ENCODE measurements at places on chromosomes 13 and 19.
A peak's percentile ranks its signal among the peaks of the same experiment; 100 is the strongest.

DNA sequence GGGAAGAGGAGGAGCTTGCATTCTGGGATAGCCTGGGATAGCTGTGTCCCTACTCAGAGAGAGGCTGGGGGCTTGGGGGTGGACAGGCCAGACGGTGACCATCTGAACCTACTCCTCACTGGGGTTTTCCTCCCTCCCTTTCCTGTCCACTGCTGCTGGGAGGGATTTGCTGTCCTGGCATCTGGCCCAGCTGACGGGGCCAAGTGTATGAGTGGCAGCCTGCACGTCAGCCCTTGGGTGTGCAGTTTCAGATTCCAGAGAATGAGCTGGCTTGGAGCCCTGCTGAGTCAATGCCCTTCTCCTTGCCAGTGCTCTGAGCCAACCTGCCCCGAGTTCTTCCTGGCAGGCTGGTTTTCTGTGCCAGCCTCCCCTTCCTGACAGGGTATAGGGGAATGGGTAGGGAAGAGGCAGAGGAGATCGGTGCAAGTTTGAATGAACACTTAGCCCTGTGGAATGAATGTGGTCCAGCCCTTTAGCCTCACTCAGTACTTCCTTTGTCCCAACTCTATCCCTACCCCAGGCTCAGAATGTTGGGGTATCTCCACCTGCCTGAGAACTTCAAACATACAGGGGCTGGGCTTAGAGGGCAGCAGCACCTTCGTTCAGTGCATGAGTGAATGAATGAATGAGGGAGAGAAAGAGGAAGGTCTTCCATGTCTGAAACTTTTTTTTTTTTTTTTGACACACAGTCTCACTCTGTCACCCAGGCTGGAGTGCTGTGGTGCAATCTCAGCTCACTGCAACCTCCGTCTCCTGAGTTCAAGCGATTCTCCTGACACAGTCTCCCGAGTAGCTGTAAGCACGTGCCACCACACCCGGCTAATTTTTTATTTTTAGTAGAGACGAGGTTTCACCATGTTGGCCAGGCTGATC, 1.8 kb upstream of the ANGPTL4 start:
- DNase-seq = no peak

DNA sequence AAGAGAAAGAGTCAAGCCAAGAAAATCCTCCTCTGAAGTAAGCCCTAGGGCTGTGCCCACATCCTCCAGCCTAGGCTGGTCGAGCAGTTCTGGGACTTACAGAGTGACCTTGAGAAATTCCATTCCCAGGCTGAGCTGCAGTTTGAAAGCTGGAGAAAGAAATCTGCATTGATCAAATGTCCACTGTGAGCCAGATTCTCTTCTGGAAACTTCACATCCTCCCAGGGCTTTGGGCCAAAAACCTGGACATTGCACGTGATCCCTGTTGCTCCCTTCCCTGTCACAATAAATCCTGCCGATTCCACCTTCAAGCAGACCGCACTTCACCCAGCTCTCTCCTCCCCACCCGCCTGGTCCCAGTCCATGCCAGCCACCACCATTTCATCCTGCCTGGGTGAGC, 15.7 kb downstream of the TMEM143 start:
- DNase-seq = no peak

DNA sequence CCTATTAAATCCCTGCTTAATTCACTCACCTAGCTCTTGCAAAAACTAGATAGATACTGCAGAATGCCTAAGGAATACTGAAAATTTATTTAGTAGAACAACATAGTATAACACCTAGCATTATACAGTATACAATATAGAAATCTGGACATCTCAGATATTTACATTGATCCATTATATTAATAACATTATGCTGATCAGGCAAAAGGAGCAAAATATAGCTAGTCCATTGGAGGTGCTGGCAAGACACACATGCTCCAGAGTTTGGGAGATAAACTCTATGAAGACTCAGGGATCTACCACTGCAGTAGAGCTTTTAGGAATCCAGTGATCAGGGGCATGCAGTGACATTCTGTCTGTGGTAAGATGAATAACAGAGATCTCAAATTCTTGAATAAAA, 357.6 kb downstream of the TBC1D4 start:
- no peak for DNase-seq

- no peak for DNase-seq
Measured at GRCh38 chr13:37457612-37458011, 141.0 kb downstream of the POSTN start.

DNA sequence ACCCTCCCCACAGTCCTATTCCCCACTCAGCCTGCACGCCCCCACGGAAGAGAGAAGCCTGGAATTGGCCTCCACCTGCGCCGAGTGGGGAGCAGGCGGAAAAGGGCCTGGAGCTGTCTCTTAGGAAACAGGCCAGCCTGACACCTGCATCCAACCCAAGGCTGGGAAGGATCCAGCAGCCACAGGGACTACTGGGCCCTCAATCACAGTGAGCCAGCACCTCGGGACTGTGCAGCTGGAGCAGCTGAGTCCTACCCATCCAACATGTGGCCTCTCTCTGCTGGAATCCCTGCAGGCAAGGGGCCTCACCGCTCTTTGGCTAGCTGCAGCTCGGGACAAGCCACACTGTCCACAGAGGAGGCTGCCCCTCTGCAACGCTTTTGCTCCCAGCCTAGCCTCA, 8.3 kb upstream of the EPHX3 start:
- no peak for DNase-seq

DNA sequence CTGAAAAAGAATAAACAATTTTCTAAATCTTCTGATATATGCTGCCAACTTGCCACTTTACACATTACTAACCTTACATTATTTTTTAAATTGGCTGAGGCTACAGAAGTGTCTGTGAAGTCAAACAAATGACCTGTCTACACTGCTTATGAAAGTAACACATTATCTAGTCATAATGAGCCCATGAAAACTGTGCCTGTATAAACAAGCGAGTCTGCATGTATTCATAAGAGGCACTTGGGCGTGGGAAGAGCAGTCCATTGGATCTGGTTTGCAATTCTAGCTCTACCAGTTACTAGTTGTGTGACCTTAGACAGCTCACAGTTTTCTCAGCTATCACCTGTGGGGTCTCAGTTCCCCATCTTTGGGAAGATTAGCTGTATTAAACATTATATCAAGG, 3.1 kb downstream of the VPS36 start:
- DNase-seq = no peak

DNA sequence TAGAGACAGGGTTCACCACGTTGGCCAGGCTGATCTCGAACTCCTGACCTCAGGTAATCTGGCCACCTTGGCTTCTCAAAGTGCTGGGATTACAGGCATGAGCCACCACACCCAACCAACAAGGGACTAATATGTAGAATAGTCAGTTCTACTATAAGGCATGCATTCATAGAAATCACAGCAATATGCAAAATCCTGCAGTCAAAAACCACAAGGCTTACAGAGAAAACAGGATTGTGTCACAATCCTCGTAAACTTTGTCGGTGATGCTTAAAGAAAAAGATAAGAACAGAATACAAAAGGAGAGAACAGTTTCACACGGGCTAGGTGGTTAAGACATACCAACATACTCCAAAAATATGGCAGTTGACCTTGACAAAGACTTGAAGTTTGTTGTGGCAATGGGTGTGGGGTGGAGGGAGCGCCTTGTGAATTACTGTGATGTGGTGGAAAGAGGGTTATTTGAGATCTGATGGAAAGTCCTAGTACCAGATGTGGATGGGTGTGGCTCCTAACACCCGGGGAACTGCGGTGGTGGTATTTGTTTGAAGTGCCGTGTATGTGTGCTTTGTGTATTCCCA, 12.4 kb downstream of the NOSIP start:
- DNase-seq = no peak

- peak; percentile 99 for DNase-seq
Measured at GRCh38 chr19:49148784-49149651, 6.2 kb downstream of the HRC start.

- DNase-seq = no peak
Measured at GRCh38 chr19:14375055-14375581, 6.1 kb upstream of the ADGRE5 start.

DNA sequence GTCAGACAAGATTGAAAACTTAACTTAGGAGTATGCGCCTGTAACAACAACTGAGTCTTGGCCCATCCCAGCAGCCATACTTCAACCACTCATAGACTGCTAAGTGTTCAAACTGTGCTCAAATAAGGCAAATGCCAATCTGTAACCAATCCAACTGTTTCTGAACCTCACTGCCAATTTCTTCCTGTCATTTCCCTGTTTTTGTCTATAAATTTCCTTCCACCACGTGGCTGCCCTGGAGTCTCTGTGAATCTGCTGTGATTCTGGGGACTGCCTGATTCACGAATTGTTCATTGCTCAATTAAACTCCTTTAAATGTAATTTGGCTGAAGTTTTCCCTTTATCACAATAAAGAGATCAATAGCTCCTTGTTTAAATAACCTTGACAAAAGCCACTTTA, 50.8 kb upstream of the FREM2 start:
- DNase-seq = no peak

DNA sequence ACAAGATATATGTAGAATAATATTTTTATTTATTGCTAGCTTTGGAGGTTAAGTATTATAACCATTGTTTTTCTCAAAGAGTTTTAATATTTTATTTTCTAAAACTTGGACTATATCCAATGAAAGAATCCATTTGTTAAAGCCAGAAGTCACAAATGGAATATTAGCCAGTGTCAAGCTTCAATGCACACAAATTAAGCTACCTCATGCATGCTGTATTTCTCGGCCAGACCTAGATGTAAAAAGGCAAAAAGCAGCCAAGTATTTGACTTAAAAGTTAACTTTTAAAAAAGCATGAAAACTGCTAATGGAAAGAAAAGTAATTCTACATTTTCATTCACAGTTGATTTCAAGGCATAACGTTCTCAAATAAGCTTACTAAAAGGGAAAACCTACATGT, 160.0 kb upstream of the ATXN8OS start:
- no peak for DNase-seq

DNA sequence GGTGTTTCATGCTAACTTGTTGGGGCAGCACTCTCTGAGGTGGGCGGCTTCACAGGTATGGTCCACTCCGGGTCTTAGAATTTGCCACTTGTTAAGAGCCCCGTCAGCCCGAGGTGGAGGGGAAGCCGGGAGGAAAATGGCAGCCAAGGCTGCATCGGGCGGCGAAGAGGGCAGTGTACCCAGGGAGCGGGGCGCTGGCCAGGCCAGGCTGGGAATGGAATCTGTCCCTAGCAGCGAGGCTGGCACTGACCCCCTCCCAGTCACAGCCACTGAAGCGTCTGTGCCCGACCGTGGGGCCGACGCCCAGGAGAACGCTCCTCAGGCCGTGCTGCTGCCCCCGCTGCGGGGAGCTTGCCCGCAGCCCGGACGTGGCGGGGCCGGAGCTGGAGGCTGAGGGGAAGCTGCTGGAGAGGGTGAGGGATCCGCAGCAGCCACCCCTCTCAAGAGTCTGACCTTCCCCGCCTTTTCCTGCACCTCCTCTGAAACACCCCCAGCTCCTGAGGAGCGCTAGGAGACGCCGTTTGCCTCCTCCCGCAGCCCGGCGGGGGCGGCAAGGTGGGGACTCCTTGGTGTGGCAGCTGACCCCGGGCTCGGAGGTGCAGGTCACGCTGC, 313.8 kb upstream of the SPRY2 start:
- DNase-seq = peak; percentile 8

DNA sequence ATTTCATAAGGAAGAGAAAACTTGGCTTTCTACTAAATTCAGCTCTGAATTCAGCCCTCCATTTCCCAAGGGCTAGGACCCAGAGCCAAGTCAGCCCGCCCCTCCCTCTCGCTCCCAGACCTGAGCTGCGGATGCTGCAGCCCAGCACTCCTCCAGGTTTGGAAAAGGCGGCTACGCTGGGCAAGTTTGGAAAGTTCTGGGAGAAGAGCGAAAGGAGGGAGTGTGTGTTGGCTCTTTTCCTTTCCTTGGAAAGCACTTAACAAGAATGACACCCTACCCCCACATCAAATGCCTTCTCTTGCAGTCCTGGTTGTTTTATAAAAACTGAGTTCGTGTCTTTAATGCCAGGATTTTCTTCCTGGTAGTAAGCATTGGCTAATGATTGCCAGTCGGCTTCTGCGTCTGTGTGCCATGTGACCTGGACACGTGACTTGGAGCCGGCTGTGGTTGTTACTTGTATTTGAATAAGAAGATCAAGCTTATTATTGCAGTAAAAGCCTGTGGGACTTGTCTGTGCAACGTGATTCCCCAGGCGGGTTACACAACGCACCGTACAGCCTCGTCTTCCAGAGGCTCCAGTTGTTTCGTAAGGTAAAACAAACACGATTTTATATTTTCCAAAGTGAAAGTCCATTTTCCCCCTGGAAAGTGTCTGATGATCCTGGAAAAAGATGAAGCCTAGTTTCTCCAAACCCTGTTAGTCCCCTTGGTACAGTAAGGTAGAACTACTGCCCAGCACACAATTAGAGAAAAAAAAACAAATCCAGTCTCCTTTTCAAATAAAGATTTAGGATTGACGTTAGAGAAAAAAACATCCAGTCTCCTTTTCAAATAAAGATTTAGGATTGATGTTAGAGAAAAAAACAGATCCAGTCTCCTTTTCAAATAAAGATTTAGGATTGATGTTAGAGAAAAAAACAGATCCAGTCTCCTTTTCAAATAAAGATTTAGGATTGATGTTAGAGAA, 26.8 kb upstream of the UBE2L5 start:
- DNase-seq = peak; percentile 78

DNA sequence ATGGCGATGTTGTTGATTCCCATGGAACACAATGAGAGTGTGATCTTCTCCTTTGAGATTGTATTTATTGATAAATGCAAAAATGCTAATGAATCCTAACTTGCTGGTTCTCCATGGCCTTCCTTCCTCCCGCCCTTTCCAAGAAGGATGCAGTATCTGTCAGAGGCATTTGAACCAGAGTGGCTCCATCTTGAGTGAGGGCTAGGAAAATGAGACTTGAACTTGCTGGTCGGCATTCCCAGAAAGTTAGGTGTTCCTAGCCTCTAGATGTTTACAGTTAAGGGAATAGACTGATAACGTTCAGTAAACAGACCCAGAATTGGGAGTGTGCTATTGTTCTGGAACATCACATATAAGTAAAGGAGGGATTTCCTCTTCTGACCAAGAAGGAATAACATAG, 44.2 kb upstream of the PSG2 start:
- DNase-seq = no peak

- DNase-seq = peak; percentile 63
Measured at GRCh38 chr13:62320129-62321108, 904.8 kb upstream of the PCDH20 start.

DNA sequence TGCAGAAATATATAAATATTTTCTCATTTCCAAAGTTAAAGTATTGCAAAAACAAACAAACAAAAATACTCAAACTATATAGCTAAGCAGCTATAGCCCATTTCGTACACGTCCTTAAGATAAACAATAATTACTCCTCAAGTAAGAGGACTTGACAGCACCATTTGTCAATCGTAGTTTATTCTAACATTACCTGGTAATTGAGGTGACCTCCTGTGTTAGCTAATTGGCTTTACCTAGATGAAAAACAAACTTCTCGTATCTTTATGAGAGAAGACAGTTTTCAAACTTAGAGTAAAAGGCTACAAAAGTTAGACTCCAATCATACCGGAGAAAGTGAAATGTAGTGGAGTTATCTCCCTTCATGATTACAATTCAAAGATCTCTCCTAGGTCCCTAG, 1876.1 kb upstream of the PCDH20 start:
- no peak for DNase-seq

- DNase-seq = peak; percentile 8
Measured at GRCh38 chr19:30742406-30742938, 370.3 kb downstream of the ZNF536 start.
